Mucosa of gallbladder (tissue), 1 donor: ENCODE measurements at places on chromosomes 11 and 22. TPM values are rescaled to one million over a fixed set of nuclear protein-coding genes. Genes with fewer than 3 reads are reported as not detected.

DNA sequence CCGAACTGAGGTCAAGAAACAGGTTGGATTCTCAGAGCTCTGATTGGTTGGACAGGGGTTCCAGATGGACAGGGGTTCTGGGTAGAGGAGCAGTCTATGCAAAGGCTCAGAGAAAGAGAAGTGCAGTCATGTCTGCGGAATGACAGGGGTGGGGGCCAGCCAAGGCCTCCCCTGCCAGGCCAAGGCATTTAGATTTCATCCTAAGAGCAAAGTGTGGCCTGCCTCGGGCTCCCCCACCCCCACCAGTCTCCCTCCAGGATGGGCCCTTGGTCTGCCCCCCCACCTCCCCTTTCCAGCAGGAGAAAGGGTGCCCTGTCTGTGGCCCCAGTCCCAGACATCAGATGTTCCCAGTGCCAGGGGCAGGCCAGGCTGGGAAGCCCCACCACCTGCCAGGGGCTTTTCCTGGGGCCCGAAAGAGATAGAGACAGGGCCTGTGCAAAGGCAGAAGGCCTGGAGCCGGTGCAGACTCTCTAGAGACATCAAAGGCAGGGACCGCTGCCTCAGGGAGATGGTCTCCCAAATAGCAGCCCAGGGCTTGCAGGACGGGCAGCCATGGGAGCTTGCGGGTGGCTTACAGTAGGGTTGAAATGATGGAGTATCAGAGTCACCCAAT, 9.4 kb downstream of the SUSD2 start:
- DNase-seq = no peak

GRCh38 chr11:70525466-70525865, 127.1 kb downstream of the CTTN start:
- no peak for DNase-seq

DNA sequence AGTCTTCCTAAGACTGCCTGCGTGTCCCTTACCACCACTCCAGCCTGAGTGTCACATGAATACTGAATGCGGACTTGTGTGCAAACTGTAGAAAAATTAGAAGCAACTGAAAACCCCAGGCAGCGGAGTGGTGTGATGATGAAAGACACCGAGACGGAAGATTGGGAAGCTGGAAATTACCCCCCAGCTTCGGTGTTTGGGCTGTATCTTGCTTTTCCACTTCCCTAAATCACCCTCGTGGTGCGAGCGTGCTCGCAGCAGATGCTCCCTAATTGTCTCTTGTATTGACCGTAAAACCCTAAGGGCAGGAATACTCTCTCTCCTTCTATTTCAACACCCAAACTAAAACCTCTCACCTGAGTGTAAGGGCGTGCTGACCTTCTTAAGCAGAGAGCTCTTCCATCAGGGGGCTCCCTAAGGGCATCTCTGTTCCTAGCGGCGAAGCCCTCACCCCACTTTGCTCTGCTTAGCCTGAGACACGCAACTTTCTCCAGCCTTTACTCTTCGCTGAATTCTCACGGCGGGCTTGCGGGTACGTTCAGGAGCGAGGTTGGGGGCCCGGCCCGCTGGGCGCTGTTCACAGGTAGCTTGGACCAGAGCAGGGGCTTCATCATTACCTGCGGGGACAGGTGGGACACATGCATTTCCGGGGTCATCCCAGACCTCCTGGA, 62.4 kb downstream of the CRYBB2 start:
- no peak for DNase-seq

Gene SAA1
- total RNA-seq = 19.3 TPM

GRCh38 chr11:120392314-120392713, 56.1 kb downstream of the ARHGEF12 start:
- no peak for DNase-seq
